Putamen (tissue), 1 donor: ENCODE measurements at places on chromosomes 3 and 15.

DNA sequence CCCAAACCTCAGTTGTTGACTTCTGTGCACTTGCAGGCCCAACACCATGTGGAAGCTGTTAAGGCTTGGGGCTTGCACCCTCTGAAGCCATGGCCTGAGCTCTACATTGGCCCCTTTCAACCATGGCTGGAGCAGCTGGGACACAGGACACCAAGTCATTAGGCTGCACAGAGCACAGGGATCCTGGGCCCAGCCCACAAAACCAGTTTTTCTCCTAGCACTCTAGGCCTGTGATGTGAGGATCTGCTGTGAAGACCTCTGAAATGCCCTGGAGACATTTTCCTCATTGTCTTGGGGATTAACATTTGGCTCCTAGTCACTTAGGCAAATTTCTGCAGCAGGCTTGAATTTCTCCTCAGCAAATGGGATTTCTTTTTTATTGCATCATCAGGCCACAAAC is 1255.7 kb downstream of the ZPLD1 start:
- DNase-seq = no peak

DNA sequence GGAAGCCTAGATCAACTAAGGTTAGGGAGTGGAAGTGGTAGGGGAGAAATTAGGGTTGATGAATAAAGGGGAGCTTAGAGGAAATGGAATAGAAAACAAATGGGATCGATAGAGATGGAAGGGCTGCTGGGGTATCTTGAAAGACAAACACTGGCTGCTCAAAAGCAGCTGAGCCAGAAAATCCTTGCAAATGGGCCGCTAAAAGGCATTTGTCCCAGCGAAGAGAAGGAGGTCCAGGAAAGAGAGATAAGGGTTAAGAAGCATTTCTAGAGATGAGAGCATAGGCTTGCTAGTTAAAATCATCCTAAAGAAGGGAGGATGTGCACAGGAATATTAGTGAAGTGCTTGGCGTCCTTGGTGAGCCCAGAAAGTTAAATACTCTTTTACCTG is 258.0 kb upstream of the CBLB start:
- DNase-seq = no peak

DNA sequence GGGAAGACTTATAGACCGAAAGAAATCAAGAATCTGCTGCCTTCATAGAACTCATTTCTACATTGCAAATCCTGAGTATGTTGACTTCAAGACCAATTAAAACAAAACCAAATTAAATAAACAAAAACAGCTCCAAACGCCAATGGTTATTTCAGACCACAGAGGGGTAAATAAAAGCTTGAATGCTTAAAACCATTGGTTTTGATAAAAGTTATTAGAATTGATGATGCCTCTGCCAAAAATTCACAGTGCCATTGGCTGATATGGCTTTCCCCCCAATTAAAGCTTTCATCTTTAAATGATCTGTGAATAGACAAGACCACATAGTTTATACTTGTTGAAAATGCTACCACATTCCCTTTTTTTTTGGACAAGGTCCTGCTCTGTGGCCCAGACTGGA is 188.5 kb downstream of the NFKBIZ start:
- DNase-seq = no peak

DNA sequence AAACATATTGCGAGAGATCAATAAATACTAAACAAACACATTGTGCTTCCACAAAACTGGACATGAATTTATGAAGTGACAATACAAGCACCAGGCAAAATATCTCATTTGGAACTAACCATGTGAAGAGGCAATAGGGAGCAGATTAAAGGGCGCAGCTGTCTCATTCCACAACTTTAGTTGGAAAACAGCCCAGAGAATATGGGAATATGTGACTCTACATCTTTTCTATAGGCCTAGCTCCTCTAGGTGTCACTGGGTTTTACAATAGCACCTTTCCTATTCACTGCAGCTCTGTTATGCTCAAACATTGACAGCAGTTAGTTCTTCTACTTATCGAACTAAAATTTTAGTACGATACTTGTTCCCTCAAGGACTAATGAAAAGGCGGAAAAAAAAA is 866.3 kb upstream of the GBE1 start:
- no peak for DNase-seq

- DNase-seq = no peak
These were observed 854 bp upstream of the NPTN start for GRCh38 chr15:73633991-73634495.

GRCh38 chr3:16242177-16242576 is 22.6 kb downstream of the DPH3 start:
- DNase-seq = no peak

DNA sequence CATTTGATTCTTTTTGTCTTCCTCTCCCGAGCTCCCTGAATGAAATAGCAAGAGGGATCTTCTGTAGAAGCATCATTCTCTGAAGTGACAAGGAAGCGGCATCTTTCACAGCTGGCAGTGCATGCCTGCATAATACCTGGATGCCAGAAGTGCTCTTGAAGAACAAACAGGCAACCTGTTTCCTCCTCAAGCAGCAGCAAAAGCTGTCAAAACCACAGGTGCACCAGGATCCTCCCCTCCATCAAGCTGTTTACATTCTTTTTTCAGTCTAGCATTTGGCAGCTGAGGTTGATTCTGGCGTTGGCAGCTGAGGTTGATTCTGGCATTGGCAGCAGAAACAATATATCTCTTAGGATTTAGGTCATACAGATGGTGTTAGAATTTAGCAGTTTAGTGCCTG is 979.0 kb downstream of the TUSC7 start:
- no peak for DNase-seq
